Activated CD4-positive, alpha-beta T cell treated with anti-CD3 and anti-CD28 coated beads, Interleukin-2, amount 50 U/mL, for 48 hours (primary cell): ENCODE measurements at places on chromosomes 7 and 10.

- no peak for DNase-seq
Observed at GRCh38 chr10:19385846-19386450, 337.3 kb downstream of the MALRD1 start.

GRCh38 chr7:132708470-132708869 is 132.2 kb upstream of the PLXNA4 start:
- DNase-seq, result no peak

DNA sequence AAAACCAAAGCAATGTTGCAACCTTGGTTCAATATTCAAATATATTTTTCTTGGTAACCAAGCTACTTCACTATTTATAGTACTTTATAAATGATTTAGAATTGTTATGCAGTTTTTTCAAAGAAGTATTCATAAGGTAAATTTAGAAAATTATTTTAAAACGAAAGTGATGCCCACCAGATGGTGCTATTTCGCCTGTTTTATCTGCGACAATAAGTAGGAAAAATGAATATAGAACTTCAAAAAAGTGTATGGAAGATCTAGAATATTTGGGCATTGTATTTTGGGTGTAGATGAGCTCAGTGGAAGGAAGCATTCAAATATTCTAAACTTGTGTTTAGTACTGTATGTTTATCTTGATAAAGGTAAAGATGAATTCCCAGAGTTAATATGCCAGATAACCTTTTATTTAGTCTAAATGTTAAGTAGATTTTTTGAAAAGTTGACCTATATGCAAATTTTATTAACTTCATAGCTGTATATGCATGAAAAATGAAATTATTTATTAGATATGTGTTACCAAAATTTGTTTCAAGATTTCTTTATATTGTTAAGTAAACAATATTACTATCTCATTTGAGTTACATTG is 93.2 kb downstream of the ADK start:
- no peak for DNase-seq

DNA sequence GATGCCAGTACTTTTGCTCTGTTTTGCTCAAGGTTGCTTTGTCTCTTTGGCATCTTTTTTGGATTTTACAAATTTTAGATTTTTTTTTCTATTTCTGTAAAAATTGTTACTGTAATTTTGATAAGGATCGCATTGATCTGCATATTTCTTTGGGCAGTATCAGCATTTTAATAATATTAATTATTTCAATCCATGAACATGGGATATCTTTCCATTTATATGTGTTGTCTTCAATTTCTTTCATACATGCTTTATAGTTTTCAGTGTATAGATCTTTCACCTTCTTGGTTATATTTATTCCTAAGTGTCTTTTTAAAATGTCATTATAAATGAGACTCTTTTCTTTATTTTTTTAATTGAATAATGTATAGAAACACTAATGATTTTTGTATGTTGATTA is 301.6 kb upstream of the SEMA3D start:
- no peak for DNase-seq

GRCh38 chr10:13139676-13140075 is 21.7 kb upstream of the MCM10 start:
- no peak for DNase-seq

DNA sequence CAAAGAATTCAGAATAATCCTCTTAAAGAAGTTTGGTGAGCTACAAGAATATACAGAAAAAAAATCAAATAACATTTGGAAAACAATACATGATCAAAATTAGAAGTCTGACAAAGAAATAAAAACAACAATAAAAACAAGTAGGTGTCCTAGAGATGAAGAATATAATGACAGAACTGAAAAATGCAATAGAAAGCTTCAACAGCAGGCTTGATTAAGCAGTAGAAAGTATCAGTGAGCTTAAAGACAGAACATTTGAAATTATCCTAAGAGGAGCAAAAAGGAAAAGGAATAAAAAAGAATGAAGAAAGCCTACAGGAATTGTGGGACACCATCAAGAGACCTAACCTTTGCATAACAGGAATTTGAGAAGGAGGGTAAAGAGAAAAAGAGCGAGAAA is 238.8 kb downstream of the ZEB1 start:
- DNase-seq, result no peak

DNA sequence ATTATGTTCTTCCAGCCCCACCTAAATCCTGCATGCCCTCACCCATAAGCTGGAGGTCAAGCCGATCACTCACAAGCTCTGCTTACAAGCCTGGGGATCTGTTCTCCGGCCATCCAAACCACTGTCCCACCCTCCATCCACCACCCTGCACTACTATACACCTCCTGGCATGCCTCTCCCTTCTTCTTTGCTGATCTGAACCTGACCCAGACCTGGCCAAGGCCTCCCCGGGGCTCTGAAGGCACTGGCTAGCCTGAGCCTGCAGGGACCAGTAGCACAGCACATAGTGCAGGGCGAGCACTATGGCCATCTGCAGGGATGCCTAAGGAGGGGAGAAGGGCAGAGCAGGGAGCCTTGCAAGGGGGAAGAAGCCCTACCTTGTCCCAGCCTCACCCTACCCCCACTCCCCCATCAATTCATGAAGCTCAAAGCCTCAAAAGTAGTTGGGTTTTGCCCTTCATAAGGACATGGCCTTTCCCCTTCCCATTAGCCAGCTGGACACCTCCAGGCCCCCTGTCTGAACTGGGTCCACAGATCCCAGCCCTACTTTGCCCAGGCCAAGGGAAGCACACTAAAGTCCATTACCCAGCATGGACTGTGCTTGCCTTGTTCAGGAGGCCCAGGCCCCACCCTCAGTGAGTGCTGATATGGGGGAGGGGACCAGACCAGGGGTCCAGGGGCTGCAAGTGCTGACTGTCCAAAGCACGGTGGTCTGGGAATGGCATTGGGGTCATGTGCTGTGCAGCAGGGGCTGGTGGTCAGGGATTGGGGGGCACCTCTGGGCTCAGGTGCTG is 29.6 kb downstream of the CHAT start:
- DNase-seq, result no peak

DNA sequence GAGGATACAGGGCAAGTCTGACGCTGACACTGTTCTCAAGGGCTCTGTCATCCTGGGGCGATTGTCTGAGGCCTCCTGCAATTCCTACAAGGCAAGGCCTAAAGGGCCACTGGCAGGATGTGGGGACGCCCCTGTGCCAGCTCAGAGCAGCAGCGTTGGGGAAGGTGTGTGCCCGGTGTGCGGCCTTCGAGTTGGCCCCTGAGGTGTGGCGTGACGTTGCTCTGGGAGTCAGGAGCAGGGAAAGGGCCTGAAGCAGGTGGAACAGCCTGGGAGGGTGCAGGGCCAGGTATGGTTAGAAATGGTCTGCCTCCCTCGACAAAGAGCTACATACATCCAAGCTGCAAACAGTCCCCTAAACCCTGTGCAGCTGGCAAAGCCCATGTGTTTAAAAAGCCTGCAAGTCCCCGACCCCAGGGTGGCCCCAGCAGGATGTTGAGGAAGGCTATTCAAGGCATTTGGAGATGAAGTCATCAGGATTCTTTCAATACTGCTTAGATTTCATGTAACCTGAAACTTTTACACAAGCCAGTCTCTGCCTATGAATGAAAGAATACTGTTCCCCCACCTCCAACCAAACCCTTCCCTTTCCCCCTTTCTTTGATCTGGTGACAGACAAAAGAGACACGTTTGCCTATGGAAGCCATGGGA is 142.5 kb upstream of the TNS3 start:
- no peak for DNase-seq

DNA sequence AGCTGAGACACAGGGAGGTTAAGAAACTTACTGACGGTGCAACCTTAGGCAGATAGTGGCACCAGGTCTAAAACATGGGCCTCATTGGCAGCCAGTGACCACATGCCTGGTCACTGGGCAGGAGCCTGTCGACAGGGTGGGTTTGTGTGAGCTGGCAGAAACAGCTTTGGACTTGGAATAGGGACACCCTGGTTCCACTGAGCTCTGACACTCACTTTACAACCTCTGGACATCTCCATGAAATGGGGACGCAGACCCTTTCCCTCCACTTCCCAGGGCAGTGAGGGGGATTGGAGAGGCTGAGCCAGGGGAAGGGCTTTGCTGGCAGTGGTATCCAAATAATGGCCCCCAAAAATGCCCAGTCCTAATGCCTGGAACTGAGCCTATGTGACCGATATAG is 49.7 kb downstream of the OAT start:
- DNase-seq, result no peak

DNA sequence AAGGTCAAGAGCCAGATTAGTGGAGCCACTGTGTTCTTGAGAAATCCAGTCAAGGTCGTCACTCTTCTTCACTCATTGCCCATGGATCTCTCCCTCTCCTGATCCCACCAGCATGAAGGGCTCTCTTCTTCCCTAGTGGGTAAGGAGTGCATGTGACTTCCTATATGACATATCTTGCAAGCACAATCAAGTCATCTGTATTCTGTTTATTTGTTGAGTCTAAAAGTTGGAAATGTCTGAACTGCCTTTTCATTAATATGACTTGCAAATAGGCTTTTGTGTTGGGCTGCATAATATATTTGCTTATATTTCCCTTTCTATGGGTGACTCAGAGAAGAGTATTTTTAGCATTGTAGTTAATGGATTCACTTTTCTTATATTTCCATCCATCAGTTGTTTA is 313.7 kb upstream of the KMT2E start:
- no peak for DNase-seq

DNA sequence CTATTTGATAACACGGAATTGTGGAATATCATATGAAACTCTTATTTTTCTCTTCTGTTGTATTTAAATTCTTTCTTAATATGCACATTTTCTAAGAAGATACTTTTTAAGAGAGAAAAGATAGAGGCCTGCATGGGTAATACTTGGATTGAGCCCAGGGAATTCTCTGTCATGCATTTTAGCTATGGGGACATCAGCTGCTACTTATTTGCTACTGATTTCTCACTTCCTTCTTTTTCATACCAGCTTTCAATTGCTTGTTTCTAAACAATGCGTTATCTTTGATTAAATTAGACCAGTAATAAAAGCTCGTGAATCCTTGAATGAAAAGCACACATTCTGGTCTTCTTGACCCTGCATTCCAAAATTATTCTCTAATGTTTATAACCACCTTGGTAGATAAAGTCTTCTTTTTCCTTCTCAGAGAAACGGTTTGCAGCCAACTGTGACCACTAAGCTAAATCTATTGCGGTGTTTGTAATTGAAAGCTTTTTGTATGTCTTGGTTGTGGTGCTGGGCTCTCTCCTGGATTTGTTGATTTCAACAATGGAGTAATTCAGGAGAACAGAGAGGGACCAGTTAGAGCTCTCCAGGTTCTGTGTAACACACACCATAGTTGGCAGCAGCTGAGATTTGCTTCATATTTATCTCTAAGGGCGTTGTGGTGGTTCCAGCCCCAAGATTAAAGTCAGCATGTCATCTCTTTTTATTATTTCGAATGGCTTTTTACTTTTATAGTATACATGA is 139.3 kb downstream of the PPP1R9A start:
- no peak for DNase-seq

DNA sequence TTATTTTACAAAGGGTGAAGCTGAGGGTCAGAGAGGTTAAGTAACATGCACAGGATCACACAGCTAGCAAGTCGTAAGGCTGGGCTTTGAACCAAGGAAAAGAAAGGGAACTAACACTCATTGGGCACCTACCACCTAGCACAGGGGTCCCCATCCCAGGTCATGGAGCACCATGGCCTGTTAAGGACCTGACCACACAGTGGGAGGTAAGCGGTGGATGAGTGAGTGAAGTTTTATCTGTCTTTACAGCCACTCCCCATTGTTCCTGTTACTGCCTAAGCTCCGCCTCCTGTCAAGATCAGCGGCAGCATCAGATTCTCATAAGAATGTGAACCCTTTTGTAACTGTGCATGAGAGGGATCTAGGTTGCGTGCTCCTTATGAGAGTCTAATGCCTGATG is 222.8 kb downstream of the RAB11FIP2 start:
- no peak for DNase-seq

DNA sequence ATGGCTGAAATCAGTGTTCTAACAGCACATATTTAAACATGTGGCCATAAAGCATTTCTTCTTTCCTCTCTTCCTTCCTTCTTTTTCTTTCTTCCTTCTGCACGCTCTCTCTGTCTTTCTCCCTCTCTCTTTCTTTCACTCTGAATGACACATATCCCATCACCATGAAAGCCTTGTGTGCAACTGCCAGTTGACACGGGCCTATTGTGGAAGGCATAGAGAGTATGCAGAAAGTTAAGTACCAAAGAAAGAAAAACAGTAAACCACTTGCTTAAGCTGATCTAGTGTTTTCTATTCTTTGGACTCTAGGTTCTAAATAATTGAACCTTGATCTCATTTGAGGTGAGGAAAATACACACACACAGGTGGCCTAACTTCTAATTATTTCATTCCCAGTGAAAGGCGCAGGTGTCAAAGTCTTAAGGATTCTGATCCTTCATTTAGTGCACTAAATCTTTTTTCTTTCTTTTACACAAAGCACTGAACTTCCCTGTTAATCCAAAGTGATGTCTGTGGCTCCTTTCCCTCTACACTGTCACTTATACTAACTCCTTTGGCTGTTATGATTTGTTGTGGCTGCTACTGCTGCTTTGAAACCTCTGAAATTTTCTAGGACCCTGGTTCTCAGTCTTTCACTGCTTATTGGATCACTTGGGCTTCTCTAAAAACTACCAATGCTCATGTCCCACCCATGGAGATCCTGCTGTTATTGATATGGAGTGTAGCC is 17.7 kb downstream of the DKK1 start:
- DNase-seq, result no peak

DNA sequence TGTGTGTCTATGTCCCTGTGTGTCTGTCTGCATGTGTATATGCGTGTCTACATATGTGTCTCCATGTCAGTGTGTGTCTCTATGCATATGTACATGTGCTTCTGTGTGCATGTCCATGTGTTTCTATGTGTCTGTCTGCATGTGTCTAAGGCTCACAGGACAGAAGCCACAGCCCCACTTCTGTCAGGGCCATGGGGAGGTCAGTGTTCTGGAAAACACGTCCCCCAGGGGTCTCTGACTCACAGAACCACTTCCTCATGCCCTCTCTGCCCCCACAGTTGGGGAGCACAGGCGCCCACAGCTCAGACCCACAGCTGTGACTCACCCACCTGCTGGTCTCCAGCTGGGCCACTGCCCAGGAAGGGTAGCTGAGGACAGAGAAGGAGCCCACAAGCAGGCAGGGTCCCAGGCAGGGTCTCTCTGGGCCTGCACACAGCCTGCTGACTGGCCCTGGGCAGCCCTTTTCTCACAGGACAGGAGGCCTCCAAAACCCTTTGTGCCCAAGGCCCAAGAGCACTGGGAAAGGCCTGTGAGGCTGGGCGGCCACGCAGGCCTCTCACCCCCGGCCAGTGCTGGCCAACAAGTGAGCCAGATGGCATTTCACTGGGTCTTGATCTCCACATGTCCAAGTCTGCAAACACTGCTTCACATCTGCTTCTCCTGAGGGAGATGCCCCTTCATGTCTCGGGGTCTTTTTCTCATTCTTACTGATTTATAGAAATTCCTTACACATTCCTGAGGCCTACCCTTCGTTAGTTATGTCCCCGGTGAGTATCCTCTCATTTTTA is 102.9 kb upstream of the FAM20C start:
- DNase-seq, result no peak

GRCh38 chr7:138590154-138590553 is 111.0 kb downstream of the SVOPL start:
- DNase-seq, result no peak
